ENCODE measurements at places on chromosomes 3 and 15.

DNA sequence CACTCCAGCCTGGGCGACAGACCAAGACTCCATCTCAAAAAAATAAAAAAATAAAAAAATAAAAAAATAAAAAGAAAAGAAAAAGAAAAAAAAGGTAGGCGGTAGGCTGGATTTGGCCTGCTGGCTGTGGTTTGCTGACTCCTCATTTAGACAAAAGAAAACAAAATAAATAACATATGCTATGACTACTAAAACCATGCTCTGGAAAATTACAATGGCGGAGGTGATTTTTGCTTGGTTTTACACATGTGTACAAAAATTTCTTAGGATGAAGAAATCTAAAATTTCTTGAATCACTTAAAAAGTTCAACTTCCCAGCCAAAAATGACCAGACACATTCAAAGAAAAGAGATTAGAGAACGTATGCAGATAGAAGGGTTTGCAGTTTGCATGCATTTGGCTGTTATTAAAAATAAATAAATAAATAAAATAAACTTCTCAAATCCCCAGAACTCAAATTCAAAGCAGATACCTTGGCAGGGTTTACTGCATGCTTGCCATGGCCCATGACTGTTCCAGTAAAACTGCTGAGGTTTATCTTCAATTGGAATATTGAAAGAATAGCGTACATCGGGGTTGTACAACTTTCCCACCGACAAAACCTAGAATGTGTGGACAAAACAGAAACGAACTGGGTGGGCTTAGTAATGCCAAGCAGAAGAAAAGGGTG lies 65.9 kb downstream of the ADAMTS9 start:
- DNase-seq = no peak

DNA sequence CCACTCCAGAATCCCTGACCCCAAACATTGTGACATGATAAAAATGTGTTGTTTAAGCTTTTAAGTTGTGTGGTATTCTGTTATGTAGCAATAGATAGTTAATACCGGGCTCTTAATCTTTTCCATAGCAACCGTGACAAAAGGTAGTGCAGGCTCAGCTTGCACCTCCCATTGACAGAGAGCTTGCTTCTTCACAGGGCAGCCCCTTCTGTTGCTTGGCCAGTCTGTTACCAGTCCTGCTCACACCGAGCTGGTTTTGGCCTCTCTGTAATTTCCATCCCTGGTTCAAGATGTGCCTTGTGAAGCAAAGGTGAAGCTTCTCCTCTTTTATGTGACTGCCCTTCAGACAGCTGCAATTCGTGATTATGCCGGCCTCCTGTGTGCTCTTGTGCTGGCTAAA lies 86.9 kb downstream of the CRYGS start:
- DNase-seq = no peak

DNA sequence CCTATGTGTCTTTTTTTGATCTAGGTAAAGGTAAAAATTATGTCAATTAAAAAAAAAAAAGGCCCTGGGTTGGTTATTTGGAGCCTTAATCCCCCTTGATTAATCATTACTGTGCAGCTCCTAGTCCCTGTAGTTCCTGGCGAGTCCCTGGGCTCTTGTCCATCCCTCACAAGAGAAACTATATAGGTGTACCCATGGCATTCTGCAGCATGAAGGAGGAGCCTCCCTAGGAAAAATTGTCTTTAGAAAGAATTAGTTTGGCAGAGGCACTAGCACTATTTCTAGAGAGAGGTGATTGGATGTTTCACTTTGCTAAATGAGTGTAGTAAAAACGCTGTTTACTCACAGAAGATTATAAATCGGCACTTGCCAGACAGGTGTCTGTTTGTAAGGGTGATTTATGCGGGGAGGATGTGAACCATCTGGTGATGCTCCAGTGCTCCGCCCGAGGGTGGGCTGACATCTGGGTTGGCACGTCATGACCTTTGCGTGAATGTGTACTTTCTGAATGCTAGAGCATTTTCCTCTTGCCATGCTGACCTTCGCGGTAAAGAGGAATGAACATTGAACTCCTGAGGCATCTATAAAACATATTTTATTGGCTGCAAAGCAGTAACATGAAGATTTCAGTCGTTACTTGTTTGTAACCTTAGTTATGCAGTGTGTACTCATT lies 12.6 kb downstream of the PLCL2 start:
- DNase-seq = peak; percentile 79

- no peak for DNase-seq
Observed at GRCh38 chr3:133924041-133924440, 28.4 kb upstream of the RAB6B start.

DNA sequence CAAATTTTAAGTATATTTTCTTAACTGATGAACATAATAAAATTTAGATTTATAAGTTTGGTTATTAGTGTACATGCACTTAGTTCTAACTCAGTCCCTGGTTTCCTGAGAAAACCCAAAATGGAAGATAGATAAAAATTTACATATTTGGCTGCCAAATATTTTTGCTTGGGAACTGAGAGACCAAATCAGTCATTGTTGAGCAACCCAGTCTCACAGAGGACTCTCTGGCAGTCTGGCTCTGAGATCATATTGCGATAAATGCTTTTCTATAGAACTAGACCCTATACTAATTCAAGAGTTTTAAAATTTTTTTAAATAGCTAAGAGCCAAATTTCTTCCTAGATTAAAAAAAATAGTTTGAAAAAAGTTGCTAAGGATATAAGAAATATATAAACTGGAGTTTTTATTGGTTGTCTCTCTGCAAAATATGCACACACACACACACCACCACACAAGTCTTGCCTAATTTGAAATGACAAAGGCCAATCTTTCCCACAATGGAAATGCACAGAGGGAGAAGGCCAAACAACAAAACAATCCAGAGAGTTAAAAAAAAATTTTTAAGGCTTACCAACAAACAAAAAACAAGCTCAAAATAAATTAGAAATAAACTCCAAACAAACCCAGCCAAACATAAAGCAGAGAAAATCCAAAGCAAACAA lies 259.5 kb downstream of the MECOM start:
- DNase-seq = no peak

DNA sequence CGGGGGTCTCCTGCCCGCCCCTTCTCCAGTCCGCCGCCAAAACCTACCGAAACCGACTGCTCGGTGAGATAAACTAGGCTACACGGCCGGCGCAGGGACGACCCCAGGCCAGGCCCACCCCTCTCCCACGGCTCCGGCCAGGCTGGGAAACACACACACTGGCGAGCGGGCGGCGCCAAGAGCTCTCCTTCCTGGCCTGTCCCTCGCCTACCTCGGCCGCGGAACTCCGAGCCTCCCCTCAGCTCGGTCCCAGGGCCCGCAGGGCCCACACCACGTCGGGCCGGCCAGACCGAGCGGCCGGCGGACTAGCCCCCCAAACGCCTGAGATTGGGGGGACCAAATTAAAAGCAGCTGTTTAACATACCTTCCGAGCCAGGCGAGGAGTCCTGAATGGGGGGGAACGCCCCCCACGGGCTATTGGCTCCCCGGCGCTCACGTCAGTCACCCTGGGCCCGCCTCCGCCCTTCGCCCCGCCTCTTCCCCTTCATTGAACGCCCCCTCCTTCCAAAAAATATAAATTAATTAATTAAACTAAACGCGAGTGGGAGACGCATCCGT lies 4.0 kb upstream of the SIN3A start:
- peak; percentile 93 for DNase-seq

DNA sequence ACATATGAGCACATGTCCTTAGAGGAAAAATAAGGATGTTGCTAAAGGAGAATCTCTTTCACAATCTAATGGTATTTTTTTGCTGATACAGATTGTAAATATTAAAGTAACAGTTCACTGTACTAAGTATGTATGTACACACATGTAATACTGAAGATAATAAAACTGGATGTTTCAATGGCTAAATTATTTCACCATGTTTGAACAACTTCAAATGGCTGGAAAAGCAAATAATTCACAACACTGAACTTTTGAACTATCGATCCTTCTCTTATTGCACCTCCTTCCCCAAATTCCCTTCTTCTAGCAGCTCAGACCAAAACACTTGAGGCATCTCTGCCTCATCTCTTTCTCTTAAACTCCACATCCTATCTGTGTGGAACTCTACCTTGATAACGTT lies 149.5 kb downstream of the EPHA3 start:
- no peak for DNase-seq

GRCh38 chr15:83973816-83974215 lies 261.8 kb upstream of the GOLGA6L4 start:
- no peak for DNase-seq

- DNase-seq = no peak
Observed at GRCh38 chr15:51516291-51516690, 106.3 kb downstream of the DMXL2 start.

GRCh38 chr15:48858401-48858800 lies 19.5 kb upstream of the EID1 start:
- no peak for DNase-seq

- no peak for DNase-seq
Observed at GRCh38 chr15:52208306-52208946, 17.2 kb upstream of the GNB5 start.

- no peak for DNase-seq
Observed at GRCh38 chr15:34355241-34355640, 11.8 kb downstream of the LPCAT4 start.

GRCh38 chr15:40456299-40456712 lies 14.5 kb upstream of the CHST14 start:
- no peak for DNase-seq

- no peak for DNase-seq
Observed at GRCh38 chr3:119990888-119991287, 103.4 kb downstream of the GSK3B start.

GRCh38 chr3:5001135-5001534 lies 21.9 kb downstream of the BHLHE40 start:
- DNase-seq = no peak

DNA sequence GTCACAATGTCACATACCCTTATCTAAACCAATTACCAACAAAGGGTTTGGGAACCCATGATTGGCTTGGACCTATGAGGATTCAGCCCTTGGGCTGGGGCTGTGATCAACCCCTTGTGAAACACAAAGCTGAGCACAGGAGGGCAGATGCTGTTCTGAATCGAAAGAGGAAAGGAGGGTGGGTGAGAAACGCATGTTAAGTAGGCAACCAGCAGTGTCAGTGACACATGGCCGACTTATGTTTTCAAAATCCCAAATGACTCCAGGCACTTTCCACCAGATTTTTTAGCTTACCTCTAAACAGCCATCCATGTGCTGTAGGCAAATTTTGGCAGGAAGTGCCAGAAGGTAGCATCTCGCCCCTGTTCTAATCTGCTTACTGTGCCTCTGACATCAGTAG lies 34.1 kb upstream of the KLHL25 start:
- no peak for DNase-seq

- DNase-seq = no peak
Observed at GRCh38 chr3:87436781-87437543, 160.6 kb upstream of the POU1F1 start.

DNA sequence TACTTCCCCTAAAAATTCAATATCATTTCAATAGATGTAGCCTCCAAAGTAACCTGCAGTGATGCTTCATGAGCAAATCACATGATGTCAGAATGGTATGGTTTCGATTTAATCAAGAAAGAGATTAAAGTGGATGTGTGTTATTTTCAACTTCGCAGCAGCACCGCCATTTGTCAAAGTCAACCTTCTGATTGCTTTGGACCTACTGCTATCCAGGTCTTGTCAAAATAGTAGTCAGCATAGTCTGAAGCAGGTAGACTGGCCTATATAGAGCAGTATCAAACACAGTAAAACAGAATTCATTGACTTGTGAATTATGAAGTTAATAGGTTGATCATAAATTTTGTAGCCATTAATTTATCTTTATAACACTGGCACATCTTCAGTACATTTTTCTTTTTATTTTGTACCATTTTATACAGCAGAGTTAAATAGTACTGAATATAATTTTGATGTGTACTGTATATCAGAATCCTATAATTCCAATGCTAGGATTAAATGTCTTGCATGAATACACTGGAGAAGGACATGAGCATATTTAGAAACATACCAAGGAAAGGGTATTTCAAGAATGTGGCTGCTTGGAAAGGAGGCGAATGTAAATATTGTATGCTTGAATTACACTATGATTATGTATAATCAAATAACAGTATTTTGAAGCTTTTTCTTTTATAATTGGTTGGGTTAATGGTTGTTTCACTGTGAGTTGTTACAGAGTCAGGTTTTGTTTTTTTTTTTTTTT lies 79.6 kb downstream of the CDIN1 start:
- DNase-seq = no peak

- DNase-seq = no peak
Observed at GRCh38 chr15:39896101-39896500, 24.0 kb downstream of the GPR176 start.

GRCh38 chr3:114941626-114942309 lies 205.3 kb downstream of the ZBTB20 start:
- DNase-seq = no peak

- no peak for DNase-seq
Observed at GRCh38 chr15:41968701-41969100, 3.7 kb downstream of the EHD4 start.

- DNase-seq = no peak
Observed at GRCh38 chr3:152322756-152323155, 54.0 kb downstream of the MBNL1 start.

DNA sequence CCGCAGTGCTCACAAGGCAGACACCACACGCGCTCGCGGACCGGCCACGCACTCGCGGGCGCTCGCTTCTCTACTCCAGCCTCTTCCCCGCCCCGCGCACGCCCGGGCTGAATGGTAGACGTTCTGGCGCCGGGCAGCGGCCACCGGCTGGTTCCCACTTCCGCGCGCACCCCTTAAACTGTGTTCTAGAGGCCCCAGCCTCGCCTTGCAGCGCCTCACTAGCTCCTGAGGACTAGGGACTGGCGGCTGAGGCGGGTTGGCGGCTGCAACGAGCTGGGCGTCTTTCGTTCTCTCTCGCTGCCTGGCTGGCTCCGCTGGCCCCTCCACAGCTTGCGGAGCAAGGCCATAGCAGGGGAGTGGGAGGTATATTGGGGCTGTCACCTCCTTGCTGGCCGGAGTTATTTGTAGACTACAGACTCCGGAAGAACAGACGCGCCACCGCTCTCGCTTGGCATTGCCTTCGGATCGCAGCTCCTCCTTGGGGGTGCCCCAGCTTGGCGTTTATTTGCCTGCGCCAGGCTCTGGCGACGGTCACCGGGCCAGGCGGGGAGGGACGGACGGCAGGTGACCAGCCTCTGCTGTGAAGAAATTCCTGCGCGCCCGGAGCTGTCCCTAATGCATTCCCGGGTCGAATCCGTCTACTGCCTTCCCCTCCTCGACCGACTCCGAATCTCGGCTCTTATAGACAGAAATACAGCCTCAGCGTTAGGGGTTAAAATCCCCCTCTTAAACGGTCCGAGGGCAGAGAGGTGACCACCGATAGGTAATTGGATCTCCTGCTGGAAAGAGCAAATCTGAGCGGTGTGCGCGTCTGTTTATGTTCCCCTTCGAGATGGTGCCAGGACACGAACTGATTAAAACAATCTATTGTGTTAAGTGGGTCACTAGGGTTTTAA lies 1.3 kb downstream of the GREM1 start:
- DNase-seq = peak; percentile 50

- DNase-seq = no peak
Observed at GRCh38 chr3:126634803-126635202, 20.1 kb downstream of the TXNRD3 start.

- DNase-seq = no peak
Observed at GRCh38 chr15:25246641-25247406, 192.0 kb downstream of the UBE3A start.

GRCh38 chr3:62558549-62559112 lies 185.3 kb upstream of the FEZF2 start:
- DNase-seq = no peak
